GM04503 (cell line): ENCODE measurements at places on chromosomes 5 and 9.

DNA sequence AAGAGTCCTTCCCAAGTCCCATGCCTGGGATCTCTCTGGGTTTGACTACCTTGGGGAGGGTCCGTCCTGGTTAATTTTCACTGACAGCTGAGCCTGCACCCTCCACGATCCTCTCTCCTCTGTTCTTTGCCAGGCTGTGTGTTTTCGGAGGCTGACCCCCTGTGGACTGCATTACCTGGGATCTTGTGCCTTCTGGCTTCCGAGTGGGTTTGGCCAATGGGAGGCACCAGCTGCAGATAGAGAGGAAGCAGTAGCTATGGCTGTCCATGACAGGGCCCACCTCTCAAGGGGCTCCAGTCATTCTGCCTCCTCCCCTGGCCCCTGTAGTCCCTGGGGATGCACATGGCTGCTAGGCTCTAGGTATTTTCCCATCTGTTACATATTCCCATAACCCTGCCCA is 285.0 kb downstream of the DMRT2 start:
- DNase-seq: no peak

DNA sequence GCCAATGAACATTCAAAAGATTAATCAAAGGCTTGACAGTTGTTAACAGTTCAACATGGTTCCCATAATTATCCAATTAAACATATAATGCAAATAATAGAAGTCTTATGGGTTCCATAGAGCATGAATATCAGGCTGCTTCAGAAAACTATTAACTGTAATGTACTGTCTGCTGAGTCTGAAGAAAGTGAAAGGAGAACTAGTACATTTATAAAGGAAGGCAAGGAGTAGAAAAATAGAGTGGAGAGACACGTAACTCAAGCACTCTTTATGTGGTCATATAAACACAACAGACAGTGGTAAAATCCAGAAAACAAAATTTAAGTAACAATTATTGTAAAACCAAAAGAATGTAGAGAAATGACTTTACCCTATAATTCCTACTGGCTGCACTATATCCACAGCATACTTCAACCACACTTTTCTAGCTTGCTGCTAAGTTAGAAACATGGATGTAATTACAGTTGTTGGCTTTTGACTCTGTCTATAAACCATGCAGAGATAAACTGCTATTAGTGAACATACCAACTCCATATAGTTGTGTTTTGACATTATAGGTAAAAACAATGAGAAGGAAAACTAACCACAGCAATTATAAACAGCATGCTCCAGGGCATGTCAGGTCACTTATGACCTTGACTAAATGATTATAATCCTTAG is 32.7 kb downstream of the NFIB start:
- no peak for DNase-seq

DNA sequence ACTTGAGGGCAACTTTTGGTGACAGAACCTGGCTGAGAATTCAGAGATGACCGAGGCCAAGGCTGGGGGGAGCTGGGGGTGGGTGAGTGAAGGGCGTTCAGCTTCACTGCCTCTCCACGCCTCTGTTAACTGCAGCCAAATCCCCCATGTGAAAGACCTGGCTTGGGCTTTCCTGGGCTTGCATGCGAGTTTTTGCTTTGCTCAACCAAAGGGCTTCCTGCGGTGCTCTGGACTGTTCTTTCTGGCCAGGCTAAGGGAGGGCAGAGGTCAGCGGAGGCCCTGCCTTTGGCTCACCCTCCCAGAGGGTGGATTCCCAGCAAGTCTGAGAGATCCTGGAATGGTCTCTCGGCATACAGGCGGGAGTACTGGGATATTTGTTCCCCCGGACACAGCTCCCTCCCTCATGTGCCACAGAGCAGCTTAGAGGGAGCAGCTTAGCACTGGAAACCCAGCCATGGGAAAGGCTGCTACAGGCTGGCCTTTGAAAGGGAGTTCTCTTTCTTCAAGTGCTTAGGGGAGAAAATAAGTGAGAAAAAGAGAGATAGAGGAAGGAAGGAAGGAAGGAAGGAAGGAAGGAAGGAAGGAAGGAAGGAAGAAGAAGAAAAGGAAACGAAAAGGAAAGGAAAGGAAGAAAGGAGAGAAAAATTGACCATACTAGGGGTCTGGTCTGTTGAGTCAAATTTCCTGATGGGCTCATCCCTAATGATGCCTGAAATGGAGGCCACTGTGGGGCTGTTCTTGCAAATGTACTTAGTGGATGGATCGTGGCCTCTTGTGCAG is 158.8 kb downstream of the FGF18 start:
- DNase-seq: no peak

GRCh38 chr5:116479776-116480675 is 94.6 kb downstream of the SEMA6A start:
- no peak for DNase-seq

DNA sequence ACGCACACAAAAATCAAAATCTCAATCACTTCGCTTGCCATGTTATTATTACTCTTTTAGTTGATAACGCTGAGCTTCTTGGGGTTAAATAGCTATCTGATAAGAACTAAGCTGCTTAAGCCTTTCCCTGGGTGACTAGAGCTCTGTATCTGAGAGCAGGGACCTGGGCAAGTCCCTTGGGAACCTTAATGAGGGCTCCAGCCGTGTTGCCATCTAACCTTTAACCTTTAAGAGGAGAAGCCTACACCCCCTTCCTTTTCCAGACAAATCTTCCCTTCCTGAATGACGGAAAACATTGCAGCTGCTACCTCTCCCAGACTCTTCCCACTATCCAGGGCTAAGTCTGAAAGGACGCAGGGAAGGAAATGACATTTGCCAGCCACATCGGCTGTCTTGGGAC is 216.5 kb upstream of the RAI14 start:
- DNase-seq: no peak

DNA sequence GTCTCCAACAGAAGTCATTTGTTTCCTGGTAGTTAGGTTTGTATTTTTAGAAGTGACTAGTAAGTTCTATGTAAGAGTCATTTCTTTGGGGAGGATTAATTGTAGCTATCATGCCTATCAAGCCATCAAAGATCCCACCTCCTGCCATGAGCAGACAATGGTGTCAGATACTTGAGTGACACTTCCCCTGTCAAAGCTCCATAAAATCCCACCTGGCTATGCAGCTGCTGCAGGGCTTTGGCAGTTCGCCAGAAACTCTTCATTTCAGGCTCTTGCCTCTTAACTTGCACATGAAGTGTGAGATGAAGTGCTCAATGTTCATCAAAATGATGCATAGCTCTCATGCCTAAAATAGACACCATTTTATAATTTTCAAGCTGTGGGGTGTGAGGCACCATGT is 312.1 kb downstream of the CDH12 start:
- no peak for DNase-seq

GRCh38 chr5:38583500-38583899 is 27.1 kb upstream of the LIFR start:
- DNase-seq: no peak

DNA sequence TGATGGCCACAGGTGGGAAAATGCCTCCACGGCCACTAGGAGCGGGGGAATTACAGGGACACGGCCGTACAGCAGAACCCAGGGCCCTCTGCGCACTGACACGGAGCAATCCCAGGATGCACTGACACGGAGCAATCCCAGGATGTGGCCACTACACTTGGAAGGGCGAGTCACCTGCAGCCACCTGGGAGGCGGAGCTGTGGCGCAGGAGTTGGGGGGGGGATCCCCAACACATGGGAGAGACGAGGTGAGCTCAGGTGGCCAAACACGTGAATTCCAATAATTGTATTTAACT is 6.8 kb downstream of the CLPTM1L start:
- DNase-seq: no peak

- DNase-seq: no peak
These were observed 805.1 kb downstream of the NR2F1-AS1 start for GRCh38 chr5:92775711-92776615.

DNA sequence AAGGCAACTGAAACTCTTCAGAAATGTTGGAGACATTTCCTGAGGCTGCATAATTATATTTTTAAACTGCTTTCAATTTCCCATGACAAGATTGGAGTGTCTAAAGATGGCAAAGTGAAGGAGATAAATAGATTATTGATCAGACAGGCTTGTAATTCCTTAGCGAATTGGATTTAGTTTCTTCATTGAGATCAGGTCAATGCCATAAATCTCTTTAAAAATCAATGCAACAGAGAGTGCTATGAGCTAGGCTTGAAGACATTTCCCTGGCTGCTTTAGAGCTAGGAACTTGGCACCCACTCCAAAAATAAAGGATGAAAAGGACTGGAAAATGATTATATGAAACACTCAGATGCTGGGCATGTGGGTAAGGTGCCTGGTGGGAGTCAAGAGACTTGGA is 828.4 kb downstream of the TLR4 start:
- no peak for DNase-seq

DNA sequence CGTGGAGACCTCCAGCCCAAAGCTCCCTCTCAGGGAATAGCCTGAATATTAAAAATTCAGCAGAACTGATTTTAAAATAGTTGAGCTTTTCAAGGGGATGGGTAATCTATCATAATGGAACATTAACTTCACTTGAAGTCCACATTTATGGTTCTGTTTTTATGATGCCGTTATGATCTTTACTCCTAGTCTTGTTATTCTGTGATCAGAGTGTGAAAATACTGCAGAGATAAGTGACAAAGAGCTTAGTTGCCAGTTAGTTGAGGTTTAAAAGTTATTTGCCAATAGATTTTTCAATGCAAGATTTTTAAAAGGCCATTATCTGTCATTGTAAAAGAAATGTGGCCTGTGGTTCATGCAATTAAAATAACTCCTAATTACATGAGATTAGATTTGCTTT is 189.9 kb upstream of the RGMB start:
- no peak for DNase-seq

- no peak for DNase-seq
These were observed 28.8 kb downstream of the TMEM174 start for GRCh38 chr5:73201547-73202513.

- no peak for DNase-seq
These were observed 1087.4 kb downstream of the CDH18 start for GRCh38 chr5:18900644-18901043.

DNA sequence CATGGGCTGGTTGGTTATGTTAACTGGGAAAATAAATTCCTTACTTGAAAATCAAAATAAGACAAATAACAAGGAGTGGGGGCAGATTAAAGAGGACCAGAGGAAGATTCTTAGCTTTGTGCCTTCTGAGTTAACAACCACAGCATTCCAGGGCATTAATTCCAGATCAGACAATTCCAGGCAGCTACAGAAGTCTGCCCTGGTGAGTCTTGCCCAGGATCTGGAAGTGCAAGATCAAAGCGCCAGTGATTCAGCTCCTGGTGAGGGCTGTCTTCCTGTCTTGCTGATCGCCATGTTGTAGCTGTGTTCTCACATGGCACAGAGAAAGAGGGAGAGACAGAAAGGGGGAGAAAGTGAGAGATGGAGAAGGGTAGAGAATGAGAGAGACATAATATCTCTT is 65.6 kb downstream of the ANXA2R start:
- DNase-seq: no peak

- DNase-seq: no peak
These were observed 63.2 kb downstream of the PRKACG start for GRCh38 chr9:68950689-68951088.

DNA sequence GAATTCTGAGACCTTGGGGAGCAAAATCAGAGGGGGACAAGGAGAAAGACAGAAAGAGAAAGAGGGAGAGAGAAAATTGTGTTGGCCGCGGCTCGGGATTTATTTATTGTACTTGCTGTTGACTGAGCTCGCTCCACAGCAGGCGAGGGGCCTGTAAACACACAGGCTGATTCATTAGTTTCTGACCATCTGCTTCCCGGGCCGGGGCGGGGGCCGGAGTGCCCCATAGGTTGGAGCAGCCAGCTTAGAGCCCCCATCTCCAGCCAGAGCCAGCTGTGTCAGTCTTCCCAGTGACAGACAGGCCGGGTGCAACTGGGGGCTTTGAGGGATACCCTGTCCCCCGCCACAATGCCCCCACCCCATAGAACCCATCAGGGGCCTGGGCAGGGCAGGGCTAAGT is 30.9 kb downstream of the NTNG2 start:
- DNase-seq: no peak

- DNase-seq: no peak
These were observed 1.5 kb downstream of the KIF12 start for GRCh38 chr9:114097613-114098020.

DNA sequence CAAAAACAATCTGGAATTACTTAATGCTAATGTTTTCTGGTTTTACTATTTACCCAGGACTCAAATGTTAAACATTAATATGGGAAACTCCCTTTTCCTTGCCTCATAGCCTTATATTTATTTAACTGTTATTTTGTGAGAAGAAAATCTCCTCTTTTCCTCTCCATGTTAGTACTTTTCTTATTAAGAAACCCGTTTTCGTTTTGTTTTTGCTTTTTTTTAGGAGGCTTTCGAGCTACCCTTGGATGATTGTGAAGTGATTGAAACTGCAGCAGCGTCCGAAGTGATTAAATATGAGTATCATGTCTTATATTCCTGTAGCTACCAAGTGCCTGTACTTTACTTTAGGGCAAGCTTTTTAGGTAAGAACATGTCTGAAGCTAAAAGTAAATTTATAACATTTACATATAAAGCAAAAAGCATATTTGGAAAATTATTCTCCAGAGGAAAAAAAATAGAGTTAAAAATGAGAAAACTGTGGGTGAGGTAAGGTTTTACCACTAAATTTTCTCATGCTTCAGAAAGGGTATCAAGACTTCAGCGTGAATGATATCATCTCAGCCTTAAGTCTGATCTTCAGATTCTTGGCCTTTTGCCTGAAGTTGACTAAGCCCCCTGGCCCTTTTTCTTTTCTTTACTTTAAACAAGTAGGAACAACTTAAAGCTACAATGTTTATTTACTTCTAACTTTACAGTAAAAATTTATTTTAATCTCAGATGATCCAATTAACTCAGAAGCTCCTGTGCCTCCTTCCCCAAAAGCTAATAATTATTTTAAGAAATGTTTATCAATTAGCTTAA is 113.8 kb downstream of the RPS23 start:
- no peak for DNase-seq

DNA sequence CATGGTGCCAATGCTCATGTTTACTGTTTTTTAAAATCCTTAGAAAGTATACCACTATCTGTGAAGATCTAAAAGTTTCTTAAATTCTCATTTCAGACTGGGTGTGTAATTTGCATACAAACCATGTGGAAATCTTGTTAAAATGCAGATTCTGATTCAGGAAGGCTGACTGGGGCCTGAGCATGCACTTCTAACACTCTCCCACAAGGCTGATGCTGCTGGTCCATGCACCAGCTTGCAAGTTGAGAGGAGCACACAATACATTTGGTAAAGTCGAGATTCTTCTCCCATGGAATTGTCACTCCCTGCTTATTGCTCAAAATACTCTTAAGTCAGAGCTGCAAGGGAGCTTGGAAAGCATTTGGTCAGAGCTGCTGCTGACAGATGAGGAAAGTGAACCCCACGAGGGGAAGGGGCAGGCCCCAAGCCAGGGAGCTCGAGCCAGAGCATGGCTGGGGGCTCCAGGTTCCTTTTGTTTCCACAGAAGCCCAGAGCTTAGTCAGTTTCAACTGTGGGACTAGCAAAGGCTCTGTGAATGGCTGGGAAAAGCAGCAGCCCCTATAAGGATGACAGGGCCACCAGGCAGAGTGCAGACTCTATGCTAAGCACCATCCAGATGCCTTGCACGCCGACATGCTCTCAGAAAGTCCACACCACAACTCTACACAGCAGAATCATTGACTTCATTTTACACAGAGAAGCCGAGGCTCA is 93.5 kb upstream of the HAND1 start:
- DNase-seq: no peak

GRCh38 chr5:93577854-93578812 is 2.9 kb downstream of the NR2F1-AS1 start:
- DNase-seq: no peak
